ENCODE measurements at places on chromosomes 7 and 10.

- DNase-seq = no peak
These were observed 4.8 kb downstream of the STRIP2 start for GRCh38 chr7:129438839-129439651.

GRCh38 chr10:47457826-47458225 lies 26.1 kb downstream of the ANXA8 start:
- DNase-seq = no peak

DNA sequence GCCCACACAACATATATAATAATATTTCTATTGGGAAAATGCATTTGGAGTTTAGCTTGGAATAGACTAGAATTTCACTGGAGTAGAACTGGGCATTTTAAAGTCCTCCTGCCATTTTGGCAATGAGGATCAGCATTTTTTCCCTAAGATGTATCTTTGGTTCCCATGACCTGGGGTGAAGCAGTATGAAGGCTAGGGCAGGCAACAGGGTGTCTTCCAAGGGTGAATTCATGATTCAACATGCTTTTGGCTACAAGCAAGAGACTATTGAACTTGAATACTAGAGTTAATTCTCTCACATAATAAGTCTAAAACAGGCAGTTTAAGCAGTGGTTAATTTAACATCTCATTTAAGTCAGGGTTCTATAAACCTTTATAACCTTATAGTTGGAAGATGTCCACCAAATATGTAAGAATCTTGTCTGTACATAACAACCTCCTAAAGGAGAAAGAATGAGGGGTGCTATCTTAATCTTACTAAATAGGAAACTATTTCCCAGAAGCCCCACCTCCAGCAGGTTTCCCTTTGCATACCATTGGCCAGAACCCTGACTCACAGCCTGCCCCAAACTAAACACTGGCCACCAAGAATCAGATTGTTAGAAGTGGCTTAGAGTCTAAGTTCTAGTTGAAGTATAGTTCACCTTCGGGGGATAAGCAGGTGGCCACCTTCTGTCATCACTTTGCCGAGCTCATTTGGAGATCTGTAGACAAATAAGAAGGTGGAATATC lies 96.0 kb upstream of the PRPS1L1 start:
- DNase-seq = no peak

DNA sequence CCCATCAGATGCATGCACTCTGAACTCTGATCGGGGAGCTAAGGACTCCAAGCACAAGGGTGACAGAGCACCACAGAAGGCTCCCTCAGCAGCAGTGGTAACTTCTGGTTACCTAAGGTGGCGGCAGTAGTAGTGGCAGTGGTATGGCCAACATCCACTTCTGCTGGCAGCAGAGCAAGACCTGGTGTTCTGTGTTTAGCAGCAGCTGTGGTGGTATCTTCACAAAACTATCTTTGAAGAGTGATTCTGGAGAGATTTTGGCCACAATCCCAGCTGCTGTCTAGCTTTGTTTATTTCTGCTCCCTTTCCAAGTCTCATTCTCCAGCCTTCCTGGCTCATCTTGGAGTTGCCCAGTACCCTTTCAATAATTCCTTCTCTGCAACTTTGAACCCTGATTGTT lies 102.4 kb upstream of the LRGUK start:
- DNase-seq = no peak

- DNase-seq = no peak
These were observed 44.3 kb upstream of the PPP1R17 start for GRCh38 chr7:31642681-31643115.

DNA sequence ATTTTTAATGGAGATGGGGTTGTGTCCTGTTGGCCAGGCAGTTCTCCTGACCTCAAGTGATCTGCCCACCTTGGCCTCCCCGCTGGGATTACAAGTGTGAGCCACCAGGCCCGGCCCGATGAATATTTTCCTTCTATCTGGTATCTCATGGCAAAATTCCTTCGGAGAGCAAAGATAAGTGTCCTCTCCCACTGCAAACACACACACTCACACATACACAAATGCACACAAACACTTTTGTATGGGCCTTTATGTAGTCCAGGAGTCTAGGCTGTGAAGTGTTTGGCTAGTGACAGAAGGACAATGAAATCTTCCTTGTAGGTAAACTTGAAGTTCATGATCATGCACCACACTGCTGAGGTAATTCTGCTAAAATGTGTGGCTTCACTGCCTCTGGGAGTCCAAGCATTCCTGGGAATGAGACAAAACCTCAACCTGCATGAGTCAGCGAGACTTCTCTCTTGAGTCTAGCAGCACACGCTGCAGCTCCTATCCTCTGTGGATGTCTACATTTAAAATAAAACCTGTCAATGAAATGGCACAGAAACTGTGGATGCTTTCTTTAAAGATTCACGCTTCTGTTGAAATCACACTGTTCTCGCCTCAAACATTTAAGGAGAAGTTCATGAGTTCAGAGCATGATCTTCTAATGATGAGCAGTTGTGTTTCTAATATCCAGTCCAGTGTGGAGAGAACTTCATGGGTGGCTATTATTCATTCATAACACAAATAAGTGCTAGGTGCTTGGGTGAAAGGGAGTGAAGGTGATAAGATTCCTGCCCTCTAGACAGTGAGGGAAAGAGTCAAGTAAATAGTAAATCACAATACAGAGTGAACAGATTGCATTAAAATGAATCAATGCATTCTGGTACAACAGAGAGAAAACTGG lies 96.5 kb downstream of the NRP1 start:
- DNase-seq = no peak

DNA sequence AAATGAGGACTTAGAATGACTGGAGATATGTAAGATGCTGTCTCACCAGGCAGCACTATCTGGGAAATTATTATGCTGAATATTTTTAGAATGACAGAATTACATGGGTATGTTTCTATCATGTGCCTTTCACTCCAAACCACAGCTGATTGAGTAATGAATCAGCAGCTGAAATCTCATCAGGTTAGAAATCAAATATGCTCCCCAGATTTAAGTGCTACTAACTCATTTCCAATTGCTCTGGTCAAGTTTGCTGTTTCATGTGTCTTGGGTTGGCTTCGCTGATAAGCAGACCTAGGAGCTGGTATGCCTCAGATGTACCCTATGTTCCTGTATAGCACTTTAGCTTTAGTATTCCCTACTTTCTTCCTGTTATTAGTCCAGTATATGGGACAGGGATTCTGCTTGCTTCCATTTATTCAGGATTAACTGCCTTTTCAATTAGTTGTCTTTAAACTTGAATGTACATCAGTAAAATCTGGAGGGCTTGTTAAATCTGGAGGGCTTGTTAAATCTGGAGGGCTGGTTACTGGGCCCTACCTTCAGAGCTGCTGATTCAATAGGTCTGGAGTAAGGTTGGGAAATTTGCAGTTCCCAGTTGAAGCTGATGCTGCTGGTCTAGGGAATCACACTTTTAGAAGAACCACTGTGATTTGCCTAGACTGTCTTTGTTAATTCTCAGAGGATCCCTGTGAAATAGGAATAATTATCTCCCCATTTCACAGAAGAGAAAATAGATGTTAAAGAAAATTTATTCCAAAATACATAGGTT lies 172.9 kb downstream of the DKK1 start:
- no peak for DNase-seq

DNA sequence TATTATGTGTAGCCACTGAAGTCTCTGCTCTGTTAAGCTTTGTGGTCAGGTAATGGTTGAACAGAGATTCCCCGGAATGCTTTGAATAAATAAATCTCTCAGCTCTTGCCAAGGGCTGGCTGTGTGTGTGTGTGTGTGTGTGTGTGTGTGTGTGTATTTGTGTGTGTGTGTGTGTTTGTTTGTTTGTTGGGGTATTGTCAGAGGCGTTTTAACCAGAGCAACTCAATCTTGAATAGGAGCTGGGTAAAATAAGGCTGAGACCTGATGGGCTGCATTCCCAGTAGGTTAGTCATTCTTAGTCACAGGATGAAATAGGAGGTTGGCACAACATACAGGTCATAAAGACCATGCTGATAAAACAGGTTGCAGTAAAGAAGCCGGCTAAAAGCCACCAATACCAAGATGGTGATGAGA lies 256.2 kb upstream of the CACNA2D1 start:
- no peak for DNase-seq

GRCh38 chr10:34650156-34650555 lies 164.9 kb downstream of the PARD3 start:
- DNase-seq = no peak

DNA sequence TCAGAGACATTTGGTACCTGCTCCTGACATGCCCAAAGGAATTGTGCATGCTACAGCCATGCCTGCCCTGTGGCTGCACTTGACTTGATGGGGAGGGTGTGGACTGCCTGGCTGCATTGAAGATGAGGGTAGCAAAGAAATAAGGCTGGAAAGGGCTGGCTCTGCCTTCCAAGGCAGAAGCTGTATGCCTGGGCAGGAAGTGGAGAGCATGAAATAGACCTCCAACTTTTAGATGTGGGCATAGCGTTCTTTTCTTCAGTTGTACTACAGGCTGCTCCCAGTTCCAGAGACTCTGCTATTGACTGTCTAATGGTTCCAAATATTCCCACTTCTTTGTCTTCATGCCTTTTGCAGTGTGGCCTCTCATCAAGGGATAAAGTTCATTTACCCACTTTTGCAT lies 3.0 kb downstream of the C10orf120 start:
- DNase-seq = no peak

- no peak for DNase-seq
These were observed 582.0 kb upstream of the MKI67 start for GRCh38 chr10:128708182-128708581.

GRCh38 chr7:98091061-98091460 lies 15.6 kb upstream of the LMTK2 start:
- DNase-seq = no peak

DNA sequence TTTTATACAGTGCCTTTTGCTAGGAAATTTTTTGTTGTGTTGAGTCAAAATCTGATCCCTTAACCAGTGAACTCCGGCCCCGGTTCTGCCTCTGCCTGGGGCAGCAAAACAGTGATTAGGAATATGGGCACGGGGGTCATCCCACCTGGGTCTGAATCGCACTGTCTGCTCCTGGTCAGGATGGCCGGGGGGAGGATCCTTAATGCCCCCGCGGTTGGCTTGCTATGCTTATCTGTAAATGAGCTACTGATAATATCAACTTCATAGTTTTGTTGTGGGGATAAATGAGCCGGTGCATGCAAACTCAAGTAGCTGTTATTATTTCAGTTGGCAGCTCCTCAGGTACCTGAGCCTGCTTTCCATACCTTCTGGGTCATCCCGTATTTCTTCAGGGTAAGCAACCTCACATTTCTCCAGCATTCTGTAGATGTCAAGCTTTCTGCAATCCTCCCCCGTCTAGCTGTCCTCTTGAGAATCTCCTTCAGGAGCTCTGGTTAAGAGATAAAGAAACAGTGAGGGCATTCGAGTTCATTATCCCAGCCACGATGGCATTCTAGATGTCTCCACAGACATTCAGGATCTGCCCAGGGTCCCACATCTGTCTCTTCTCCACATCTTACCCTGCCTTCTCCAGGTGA lies 592.2 kb downstream of the SDK1 start:
- DNase-seq = no peak

DNA sequence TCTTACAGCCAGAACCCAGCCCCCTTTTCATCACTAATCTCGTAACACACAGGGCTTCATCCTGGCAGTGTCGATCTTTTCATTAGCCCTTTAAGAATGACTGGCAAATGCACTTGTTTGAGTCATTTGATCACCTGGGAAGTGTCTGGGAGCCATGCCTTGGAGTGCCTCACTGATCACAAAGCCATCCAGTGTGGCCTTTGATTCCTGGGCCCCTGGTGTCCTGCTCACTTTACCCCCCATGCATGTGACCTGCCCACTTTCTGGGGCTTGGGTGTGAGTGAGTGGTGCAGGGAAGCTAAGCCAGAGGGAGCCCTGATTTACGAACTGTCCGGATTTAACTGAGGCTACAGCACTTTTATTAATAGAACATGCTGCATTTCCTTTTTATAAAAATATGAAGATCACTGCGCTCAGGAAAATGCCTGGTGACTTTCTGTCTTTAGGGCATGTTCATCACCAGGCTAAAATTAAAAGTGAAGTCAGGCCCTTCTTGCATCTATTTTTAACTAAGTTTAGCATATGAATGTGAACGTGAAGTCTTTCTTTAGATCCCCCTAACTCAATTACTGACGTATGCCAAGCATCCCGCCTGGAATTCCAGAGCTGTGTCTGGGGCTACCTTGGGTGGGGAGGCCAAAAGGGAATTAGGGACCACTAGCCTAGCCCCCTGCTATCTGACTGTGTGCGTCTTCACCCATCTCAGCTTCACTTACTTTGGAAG lies 23.6 kb downstream of the RBM20 start:
- no peak for DNase-seq

DNA sequence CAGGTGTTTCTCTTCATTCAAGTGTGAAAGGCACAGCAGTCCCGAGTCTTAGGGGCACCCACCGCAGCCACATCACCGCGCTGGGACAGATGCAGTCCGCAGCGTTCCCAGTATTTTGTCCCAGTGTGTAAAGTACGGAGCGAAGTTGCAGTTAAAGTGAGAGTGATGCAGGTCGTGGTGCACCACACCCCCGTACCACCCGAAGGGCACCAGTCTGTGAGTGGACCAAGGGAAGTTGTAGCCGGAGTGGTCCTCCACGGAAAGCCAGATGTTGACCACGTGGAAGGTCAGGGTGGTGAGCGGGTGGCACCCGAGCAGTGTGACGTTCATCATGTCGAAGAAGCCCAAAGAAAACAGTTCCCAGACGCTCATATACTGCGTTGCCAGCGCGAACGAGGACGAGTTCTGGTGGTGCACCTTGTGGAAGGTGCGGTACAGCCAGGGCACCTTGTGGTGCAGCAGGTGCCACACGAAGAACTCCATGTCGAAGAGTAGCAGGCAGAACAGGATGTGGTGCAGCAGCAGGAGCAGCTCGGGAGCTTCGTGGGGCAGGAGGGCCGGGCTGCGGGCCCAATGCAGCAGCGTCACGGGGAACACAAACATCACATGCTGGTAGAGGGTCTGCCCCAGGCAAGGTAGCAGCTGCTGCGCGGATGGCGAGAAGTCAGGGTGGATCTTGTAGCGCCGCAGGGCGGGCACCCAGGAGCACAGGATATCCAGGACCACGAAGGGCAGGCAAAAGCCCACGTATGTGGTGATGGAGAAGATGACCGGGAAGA lies 526 bp downstream of the CH25H start:
- DNase-seq = no peak

DNA sequence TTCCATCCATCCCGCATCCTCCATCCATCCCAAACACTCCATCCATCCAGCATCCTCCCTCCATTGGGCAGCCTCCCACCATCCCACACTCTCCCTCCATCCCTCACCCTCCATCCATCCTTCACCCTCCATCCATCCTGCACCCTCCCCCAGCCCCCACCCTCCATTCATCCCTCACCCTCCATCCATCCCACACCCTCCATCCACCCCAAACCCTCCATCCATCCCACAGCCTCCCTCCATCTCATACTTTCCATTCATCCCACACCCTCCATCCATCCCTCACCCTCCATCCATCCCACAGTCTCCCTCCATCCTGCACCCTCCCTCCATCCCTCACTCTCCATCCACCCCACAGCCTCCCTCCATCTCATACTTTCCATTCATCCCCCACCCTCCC lies 60.4 kb downstream of the FOXI2 start:
- no peak for DNase-seq

GRCh38 chr7:157940497-157940896 lies 603.7 kb downstream of the DNAJB6 start:
- DNase-seq = no peak

GRCh38 chr10:6035931-6036575 lies 26.1 kb downstream of the IL2RA start:
- no peak for DNase-seq

Measured in caudate nucleus (tissue), 63 donors.